ENCODE measurements at places on chromosomes 1 and 21. TPM values are rescaled to one million over a fixed set of nuclear protein-coding genes. Genes with fewer than 3 reads are reported as not detected.

- no peak for DNase-seq
- no peaks in the 10 kb centered on the region for H3K36me3 ChIP-seq
- no peak overlapping the region for H3K4me3 ChIP-seq
- no peak overlapping the region for H3K27ac ChIP-seq
- H3K27me3 ChIP-seq, result no peaks in the 10 kb centered on the region
These were observed 93.5 kb downstream of the AKT3 start for GRCh38 chr1:243756529-243756928.

The CR1L gene
- not detected for total RNA-seq

- DNase-seq, result no peak
- H3K4me3 ChIP-seq, result no peak overlapping the region
- peak overlapping the region; percentile 3 for H3K27ac ChIP-seq
- H3K36me3 ChIP-seq, result no peaks in the 10 kb centered on the region
These were observed 4.6 kb upstream of the BTG2 start for GRCh38 chr1:203300441-203301330.

The DNMT3L gene
- total RNA-seq, result not detected

- peaks cover 4% of the 10 kb centered on the region for H3K4me1 ChIP-seq
- DNase-seq, result no peak
- no peaks in the 10 kb centered on the region for H3K27me3 ChIP-seq
- no peaks in the 10 kb centered on the region for H3K36me3 ChIP-seq
- H3K27ac ChIP-seq, result no peak overlapping the region
These were observed 301.8 kb downstream of the NEGR1 start for GRCh38 chr1:71980556-71980955.

DNA sequence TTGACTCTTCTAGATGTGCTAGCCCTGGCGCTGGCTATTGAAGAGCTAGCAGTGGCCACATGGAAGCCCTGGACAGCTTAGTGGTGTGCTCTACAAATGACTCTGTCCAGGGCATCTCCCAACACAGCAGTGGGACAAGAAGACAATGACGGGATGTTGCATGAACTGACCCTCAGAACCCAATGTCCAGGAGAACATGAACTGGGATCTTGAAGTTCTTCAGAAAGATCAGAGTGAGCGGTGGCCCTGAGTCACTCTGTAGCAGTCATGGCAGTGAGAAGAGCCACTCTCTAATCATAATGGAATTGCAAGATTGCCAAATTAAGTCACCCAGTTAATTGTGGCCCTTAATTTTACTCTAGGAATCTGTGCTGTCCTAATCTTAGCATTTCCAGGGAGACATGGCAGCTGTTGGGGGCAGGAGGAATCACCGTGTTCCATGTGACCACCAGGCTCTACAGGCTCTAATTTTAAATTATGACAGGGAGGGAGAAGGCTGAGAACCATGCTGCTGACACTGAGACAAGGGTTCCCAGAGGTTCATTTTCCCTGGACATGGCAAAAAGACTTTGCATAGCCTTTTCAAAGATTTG is 10.2 kb upstream of the OBSCN start:
- no peak overlapping the region for H3K27ac ChIP-seq
- peaks cover 8% of the 10 kb centered on the region for H3K36me3 ChIP-seq
- H3K4me3 ChIP-seq, result no peak overlapping the region
- H3K27me3 ChIP-seq, result no peaks in the 10 kb centered on the region

The TAS1R3 gene
- total RNA-seq, result 0.38 TPM

The RXRG gene
- total RNA-seq, result not detected

- peaks cover 33% of the 10 kb centered on the region for H3K36me3 ChIP-seq
- no peak overlapping the region for H3K4me3 ChIP-seq
- H3K27me3 ChIP-seq, result no peaks in the 10 kb centered on the region
- H3K4me1 ChIP-seq, result peaks cover 6% of the 10 kb centered on the region
- no peak overlapping the region for H3K27ac ChIP-seq
These were observed 5.2 kb downstream of the NPPA start for GRCh38 chr1:11842154-11843041.

The PTGS2 gene
- 1.1 TPM for total RNA-seq

DNA sequence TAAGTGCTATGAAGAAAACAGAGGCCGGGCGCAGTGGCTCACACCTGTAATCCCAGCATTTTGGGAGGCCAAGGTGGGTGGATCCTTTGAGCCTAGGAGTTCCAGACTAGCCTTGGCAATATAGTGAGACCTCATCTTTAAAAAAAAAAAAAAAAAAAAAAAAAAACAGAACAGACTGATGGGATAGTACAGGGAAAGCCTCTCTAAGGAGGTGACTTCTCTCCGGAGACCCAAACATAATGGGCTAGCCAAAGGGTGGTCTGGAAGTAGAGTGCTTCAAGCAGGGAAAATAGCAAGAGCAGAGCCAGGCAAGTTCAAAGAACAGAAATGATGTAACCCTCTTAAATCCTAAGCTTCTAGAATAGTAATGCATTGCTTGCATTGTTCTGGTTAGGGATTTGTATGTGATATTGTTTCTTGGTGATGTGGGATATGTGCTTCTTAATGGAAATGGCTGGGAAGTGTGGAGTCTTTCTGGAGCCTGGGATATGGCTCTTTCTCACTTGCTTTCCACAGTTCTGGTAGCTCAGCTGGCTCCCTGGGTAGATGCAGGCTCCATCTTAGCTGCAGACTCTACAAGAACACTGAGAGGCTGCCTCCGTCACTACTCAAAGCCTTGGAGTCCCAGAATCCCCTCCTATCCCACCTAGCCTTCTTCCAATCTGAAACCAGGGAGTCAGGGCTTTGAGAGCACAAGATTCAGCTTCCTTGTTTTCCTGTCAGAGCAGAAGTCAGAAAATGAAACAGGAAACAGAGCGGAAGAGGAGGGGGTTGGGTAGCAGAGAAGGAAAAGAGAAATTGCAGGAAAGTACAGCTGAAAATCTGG is 1.9 kb upstream of the PIGV start:
- peaks cover 28% of the 10 kb centered on the region for H3K36me3 ChIP-seq
- peak overlapping the region; percentile 100 for H3K27ac ChIP-seq
- DNase-seq, result peak; percentile 73
- H3K27me3 ChIP-seq, result no peaks in the 10 kb centered on the region
- H3K4me3 ChIP-seq, result peak overlapping the region; percentile 100

DNA sequence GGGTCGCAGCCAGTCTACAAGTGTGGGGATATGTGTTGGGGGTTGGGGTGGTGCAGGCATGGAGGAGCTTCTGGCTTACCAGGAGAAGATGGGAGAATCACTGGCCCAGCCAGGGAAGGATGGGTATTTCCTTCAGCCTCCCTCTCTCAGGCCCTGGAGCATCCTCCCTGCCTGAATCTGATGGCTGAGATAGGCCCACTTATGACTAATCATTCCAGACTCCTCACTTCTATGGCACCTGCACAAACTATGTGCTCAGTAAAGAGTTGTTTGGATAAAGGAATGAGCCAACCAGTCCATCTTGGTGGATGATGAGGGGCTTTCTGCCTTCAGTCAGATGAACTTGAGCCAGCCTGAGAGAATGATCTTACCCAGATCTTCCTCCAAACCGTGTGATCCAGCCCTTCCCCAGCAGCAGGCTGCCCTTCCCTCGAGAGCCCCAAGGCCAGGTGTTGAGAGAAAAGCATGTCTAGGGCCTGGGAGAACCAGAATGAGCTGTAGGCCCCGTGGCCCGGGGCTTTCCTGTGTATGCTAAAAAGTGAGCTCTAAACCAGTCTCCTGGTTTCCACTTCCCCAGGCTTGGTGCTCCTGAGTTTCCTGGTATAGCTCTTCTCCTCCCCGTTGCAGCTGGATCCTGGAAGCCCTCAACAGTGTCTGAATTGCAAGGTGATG is 1.3 kb downstream of the GPA33 start:
- no peak overlapping the region for H3K4me3 ChIP-seq
- H3K4me1 ChIP-seq, result peaks cover 18% of the 10 kb centered on the region
- H3K27me3 ChIP-seq, result no peaks in the 10 kb centered on the region
- peak overlapping the region; percentile 1 for H3K27ac ChIP-seq
- no peaks in the 10 kb centered on the region for H3K36me3 ChIP-seq

The KCNQ4 gene
- 1.5 TPM for total RNA-seq

The GRIK3 gene
- not detected for total RNA-seq

DNA sequence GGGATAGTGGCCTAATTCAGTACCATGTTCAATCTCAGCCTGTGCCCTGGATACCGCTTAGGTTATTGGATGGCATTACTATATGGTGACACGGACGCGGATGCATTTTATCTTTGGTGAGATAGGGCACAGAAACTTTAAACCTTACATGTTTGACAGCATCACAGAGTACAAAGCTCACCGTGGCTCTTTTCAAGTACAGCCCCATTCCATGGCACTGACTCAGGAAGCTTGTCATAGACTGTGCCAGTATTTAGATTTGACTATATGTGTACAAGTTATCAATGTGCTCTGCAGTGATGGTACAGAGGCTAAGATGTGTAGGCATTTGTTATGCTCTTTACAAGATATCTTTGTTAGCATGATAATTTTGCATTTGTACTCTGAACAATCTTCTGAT is 169.0 kb downstream of the RYR2 start:
- H3K27ac ChIP-seq, result no peak overlapping the region
- no peaks in the 10 kb centered on the region for H3K27me3 ChIP-seq
- H3K4me3 ChIP-seq, result no peak overlapping the region
- H3K4me1 ChIP-seq, result no peaks in the 10 kb centered on the region

GRCh38 chr1:7103361-7103782 is 318.1 kb downstream of the CAMTA1 start:
- H3K27me3 ChIP-seq, result no peaks in the 10 kb centered on the region
- H3K27ac ChIP-seq, result no peak overlapping the region
- no peaks in the 10 kb centered on the region for H3K36me3 ChIP-seq
- no peaks in the 10 kb centered on the region for H3K4me1 ChIP-seq
- DNase-seq, result no peak

The RGS5 gene
- 2.8 TPM for total RNA-seq

The CLCA4 gene
- total RNA-seq, result not detected

The ST6GALNAC5 gene
- not detected for total RNA-seq

The SUCO gene
- 37.2 TPM for total RNA-seq
